ENCODE measurements at places on chromosomes 12 and 14.
A peak's percentile ranks its signal among the peaks of the same experiment; 100 is the strongest.

- H3K4me3 ChIP-seq = no peak overlapping the region
- H3K27ac ChIP-seq = no peak overlapping the region
- no peaks in the 10 kb centered on the region for H3K4me1 ChIP-seq
Observed at GRCh38 chr12:52672321-52672933, 7.8 kb downstream of the KRT1 start.

- no peak overlapping the region for H3K27ac ChIP-seq
- H3K36me3 ChIP-seq = no peaks in the 10 kb centered on the region
- no peaks in the 10 kb centered on the region for H3K4me1 ChIP-seq
- no peak for DNase-seq
- no peak overlapping the region for H3K4me3 ChIP-seq
Observed at GRCh38 chr12:107780298-107780697, 5.8 kb downstream of the ASCL4 start.

DNA sequence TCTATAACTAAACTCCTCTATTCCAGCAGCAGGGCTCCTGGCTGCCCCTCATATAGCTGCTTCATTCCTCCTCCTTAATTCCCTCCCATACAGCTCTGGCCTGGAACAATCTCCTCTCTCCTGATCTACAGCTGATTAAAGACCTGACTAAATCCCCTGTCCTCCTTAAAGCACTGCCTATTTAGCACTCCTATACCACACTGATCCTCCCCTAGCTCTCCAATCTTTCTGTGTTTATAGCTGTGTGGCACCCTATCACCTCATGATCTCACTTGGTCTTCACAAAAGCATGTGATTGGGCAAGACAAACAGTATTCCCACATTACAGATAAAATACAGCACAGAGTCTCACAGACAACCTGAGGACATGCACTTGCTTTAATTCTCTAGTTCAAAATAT, 17.4 kb downstream of the FMNL3 start:
- H3K27me3 ChIP-seq = no peaks in the 10 kb centered on the region
- H3K27ac ChIP-seq = no peak overlapping the region
- no peak overlapping the region for H3K4me3 ChIP-seq

- H3K4me1 ChIP-seq = peaks cover 8% of the 10 kb centered on the region
- H3K27me3 ChIP-seq = no peaks in the 10 kb centered on the region
- H3K36me3 ChIP-seq = no peaks in the 10 kb centered on the region
- H3K27ac ChIP-seq = peak overlapping the region; percentile 56
- DNase-seq = no peak
Observed at GRCh38 chr12:88579601-88580050, 645 bp downstream of the KITLG start.

- peak overlapping the region; percentile 73 for H3K4me3 ChIP-seq
- no peaks in the 10 kb centered on the region for H3K36me3 ChIP-seq
- H3K27ac ChIP-seq = peak overlapping the region; percentile 66
- no peaks in the 10 kb centered on the region for H3K4me1 ChIP-seq
- DNase-seq = peak; percentile 33
Observed at GRCh38 chr12:20369305-20370013, 1.1 kb downstream of the PDE3A start.

GRCh38 chr12:3204730-3205531, 127.8 kb downstream of the TSPAN9 start:
- H3K4me1 ChIP-seq = peaks cover 45% of the 10 kb centered on the region
- H3K27ac ChIP-seq = peak overlapping the region; percentile 65
- H3K27me3 ChIP-seq = no peaks in the 10 kb centered on the region
- no peak for DNase-seq
- no peak overlapping the region for H3K4me3 ChIP-seq

GRCh38 chr14:55130196-55130550, 1.1 kb downstream of the LGALS3 start:
- peaks cover 2% of the 10 kb centered on the region for H3K4me1 ChIP-seq
- H3K27me3 ChIP-seq = no peaks in the 10 kb centered on the region
- H3K27ac ChIP-seq = peak overlapping the region; percentile 88
- peak overlapping the region; percentile 69 for H3K4me3 ChIP-seq
- H3K36me3 ChIP-seq = no peaks in the 10 kb centered on the region

GRCh38 chr12:130504110-130504839, 166.6 kb downstream of the PIWIL1 start:
- no peak for DNase-seq
- no peaks in the 10 kb centered on the region for H3K36me3 ChIP-seq
- no peaks in the 10 kb centered on the region for H3K4me1 ChIP-seq
- no peaks in the 10 kb centered on the region for H3K27me3 ChIP-seq

All from gastrocnemius medialis (tissue), 4 donors.